ENCODE measurements at places on chromosomes 5 and 9.

GRCh38 chr9:75974016-75974766 is 83.7 kb downstream of the PCSK5 start:
- H3K27ac ChIP-seq = no peak overlapping the region
- H3K36me3 ChIP-seq = no peaks in the 10 kb centered on the region
- no peaks in the 10 kb centered on the region for H3K27me3 ChIP-seq
- H3K4me1 ChIP-seq = peaks cover 18% of the 10 kb centered on the region

- peak; percentile 38 for DNase-seq
- H3K27ac ChIP-seq = no peak overlapping the region
- no peaks in the 10 kb centered on the region for H3K27me3 ChIP-seq
- peaks cover 3% of the 10 kb centered on the region for H3K36me3 ChIP-seq
- peaks cover 17% of the 10 kb centered on the region for H3K4me1 ChIP-seq
These were observed 2.5 kb upstream of the LPCAT1 start for GRCh38 chr5:1526190-1526631.

DNA sequence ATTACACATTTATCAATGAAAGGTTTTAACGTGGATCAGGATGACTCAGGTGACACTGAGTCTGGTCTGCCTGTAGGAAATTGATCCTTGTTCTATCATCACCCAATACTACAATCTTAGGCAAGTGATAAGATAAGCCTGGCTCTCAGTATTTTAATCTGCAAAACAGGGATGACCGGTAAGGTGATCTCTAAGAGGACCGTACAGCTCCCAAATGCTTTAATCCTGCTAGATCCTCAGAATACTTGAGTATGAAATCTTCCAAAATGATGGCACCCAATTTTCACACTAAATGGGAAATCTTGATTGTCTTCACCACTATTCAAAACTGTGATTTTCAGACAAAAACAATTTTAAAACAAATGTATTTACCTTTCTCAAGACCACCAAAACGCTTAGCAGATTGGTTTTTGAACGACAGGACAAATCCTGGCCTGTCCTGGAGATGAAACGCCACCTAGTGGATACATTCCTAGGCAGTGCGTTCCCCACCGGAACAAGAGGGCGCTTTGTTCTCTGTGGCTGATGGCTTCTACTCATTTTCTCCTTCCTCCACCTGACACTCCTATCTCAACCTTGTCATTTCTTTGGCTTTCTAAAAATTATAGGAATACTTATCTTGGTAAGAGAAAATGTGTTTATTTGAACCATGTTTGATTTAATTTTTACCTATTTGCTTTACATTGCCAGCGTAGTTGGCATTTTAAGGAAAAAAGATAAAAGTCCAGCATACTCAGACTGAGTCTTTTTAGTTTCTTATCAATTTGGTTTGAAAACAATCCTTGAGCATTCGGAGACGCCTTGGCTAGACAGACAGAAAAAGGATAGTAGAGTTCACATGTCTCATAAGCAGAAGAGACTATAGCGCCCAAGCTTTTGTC is 41.2 kb upstream of the VCAN start:
- no peak overlapping the region for H3K27ac ChIP-seq
- DNase-seq = peak; percentile 68
- H3K4me3 ChIP-seq = no peak overlapping the region
- H3K4me1 ChIP-seq = no peaks in the 10 kb centered on the region

DNA sequence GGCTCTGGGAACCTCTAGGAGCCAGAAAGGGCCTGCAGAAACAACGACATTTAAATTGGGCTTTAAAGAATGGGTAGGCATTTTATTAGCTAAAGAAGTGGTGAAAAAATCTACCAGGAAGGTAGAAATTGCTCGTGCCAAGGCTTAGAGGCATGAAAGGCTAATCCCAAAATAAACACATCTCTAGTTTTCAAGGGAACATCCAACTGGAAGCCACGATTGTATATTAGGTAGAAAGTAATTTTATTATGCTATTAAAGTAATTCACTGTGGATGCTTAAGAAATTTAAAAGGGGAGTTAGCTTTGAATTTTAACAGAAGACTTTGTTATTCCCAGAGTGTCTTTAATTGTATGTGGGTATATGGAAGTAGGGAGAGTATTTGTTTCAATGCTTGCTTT is 17.5 kb upstream of the CNTLN start:
- H3K4me3 ChIP-seq = no peak overlapping the region
- no peak overlapping the region for H3K27ac ChIP-seq
- H3K4me1 ChIP-seq = no peaks in the 10 kb centered on the region
- no peaks in the 10 kb centered on the region for H3K36me3 ChIP-seq
- no peaks in the 10 kb centered on the region for H3K27me3 ChIP-seq
- DNase-seq = no peak

DNA sequence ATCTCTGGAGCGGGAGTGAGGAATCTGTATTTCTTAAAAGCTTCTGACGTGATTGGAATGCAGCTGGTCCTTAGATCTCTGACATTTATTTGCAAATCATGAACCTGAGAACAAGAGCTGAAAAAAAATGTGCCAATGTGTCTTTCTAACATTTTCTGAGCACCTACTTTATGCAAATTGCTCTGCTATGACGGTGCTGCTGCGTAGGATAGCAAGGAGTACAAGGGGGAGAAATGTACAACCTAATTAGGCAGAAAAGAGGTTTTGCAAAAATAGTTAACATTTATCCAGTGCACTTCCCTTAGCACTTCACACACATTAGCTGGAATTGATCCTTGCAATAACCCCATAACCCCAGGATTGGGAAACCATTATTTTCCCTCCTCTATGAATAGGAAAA is 357.5 kb downstream of the TLE4 start:
- H3K4me3 ChIP-seq = no peak overlapping the region
- H3K36me3 ChIP-seq = no peaks in the 10 kb centered on the region
- H3K27me3 ChIP-seq = no peaks in the 10 kb centered on the region

DNA sequence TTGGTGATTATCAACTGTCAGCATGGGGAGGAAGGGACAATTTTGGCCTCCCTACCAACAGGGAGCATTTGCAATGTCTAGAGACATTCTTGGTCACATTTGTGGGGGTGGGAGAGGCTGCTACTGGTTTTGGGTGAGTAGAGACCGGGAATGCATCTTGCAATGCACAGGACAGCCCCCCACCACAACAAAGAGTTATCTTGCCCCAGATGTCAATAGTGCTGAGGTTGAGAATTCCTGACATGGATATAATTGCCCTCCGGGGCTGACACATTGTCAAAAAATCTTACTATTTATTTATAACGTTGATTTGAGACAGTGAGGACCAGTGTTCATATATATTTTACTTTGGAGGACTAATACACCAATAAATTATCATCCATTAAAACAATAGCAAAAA is 316.1 kb downstream of the PSAT1 start:
- no peaks in the 10 kb centered on the region for H3K36me3 ChIP-seq
- no peak overlapping the region for H3K27ac ChIP-seq
- no peaks in the 10 kb centered on the region for H3K27me3 ChIP-seq
- H3K4me1 ChIP-seq = no peaks in the 10 kb centered on the region
- DNase-seq = no peak
- H3K4me3 ChIP-seq = no peak overlapping the region

GRCh38 chr5:116454417-116454927 is 120.2 kb downstream of the SEMA6A start:
- DNase-seq = no peak
- H3K4me3 ChIP-seq = no peak overlapping the region
- H3K27me3 ChIP-seq = no peaks in the 10 kb centered on the region
- H3K36me3 ChIP-seq = peaks cover 13% of the 10 kb centered on the region
- H3K27ac ChIP-seq = 0 out of 2 replicates have a peak overlapping the region, but pooled peaks have one; percentile 3
- peaks cover 6% of the 10 kb centered on the region for H3K4me1 ChIP-seq

DNA sequence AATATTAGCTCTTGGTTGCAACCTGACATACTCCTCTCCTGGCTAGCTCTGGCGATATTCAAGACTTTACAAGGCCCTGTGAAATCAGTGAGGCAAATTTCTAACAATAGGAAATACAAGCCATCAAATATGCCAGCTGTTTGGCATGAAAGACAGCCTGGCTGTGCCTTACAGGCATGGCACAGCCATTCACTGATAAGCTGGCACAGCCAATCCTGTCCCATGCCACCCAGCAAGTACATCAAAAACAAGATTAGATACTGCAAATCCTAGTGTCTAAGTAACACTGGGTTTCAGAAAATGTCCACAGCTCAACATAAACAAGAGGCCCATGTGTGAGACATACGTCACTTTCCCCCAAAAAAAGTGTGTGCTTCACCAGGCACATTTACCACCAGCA is 1045.8 kb upstream of the DMAC1 start:
- no peaks in the 10 kb centered on the region for H3K36me3 ChIP-seq
- no peak overlapping the region for H3K4me3 ChIP-seq
- H3K27me3 ChIP-seq = no peaks in the 10 kb centered on the region
- no peak for DNase-seq
- no peak overlapping the region for H3K27ac ChIP-seq

DNA sequence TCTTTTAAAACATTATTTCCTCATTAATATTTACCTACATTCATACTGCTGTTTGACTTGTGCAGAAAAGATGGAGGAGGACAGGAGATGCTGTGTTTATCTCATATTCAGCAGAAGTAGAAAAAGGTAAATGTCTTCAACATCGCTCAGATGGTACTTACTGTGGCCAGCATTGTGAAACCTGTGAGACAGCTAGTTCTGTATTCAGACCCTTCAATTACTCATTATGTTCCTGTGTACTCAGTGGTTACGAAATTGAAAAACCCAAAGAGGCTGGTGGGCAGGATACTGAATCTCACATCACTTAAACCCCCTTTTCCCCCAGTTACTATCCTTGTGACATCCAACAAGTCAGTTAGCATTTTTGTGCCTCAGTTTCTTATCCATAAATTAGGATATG is 216.0 kb downstream of the KDM4C start:
- H3K27ac ChIP-seq = no peak overlapping the region
- DNase-seq = no peak
- no peaks in the 10 kb centered on the region for H3K36me3 ChIP-seq
- H3K4me1 ChIP-seq = no peaks in the 10 kb centered on the region

DNA sequence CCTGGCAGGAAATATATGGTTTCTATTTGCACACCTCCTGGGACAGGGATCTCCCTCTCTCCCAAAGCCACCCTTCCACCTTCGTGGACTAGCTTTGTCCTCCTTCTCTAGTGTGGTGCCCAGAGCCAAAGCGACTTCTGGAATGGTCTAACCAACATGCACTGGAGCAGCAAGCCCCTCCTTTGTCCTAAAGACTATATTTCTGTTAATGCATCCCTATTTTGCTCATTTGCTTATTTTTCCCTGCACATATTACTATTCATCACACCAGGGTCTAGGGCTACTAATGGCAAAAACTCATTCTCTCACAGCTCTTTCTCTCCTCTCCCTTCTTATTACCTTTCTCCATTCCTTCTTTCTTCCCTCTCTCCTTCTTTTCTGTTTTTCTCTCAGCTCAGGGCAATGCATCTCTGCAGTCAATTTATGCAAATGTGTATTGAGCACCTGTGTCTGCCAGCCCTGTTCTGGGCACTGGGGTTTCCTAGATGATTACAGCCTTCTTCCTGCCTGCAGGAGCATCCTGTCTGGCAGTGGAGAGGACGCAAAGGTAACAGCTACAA is 2.8 kb upstream of the NEURL1B start:
- no peak overlapping the region for H3K27ac ChIP-seq
- DNase-seq = no peak
- no peak overlapping the region for H3K4me3 ChIP-seq

- no peaks in the 10 kb centered on the region for H3K36me3 ChIP-seq
- DNase-seq = no peak
- no peaks in the 10 kb centered on the region for H3K27me3 ChIP-seq
- H3K27ac ChIP-seq = no peak overlapping the region
- H3K4me3 ChIP-seq = no peak overlapping the region
These were observed 177.2 kb downstream of the MAPKAP1 start for GRCh38 chr9:125529589-125530515.

DNA sequence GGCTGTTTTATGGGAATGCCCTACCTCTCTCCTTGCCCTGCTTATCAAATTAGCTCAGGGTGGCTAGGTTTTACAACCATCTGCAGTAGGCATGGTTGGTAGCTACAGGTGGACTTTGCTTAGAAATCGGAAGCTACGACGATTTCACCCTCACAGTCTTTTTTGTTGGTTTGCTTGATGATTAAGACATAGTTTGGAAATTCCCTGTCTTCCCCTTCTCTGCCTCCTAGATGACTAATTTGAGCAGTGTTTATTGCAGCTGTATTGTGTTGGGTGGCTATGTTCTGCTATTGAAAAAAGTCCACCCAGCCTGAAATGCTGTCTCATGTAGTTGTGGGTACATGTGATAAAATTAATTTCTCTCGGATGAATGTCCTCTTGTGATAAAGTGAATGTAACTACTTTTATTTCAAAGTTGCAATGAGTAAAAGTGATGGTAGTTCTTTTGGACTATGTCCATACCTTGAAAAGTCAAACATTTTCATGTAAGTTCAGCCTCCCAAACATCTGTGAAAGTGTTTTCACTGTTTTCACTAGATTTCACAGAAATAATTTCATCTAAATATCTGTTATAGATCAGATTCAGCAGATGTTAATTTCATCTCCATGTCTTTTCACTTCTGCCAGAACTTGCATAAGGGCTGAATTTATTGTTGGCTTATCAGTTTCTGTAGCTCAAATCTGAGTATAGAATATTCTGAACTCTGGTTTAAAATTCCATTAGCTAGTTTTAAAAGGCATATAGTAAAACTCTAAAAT is 37.3 kb upstream of the FYB1 start:
- no peak overlapping the region for H3K4me3 ChIP-seq
- H3K27me3 ChIP-seq = no peaks in the 10 kb centered on the region
- H3K27ac ChIP-seq = no peak overlapping the region

- peaks cover 4% of the 10 kb centered on the region for H3K27me3 ChIP-seq
- peak; percentile 73 for DNase-seq
- peaks cover under 1% of the 10 kb centered on the region for H3K36me3 ChIP-seq
- H3K27ac ChIP-seq = no peak overlapping the region
- peak overlapping the region; percentile 58 for H3K4me3 ChIP-seq
- peaks cover 10% of the 10 kb centered on the region for H3K4me1 ChIP-seq
These were observed 72.3 kb downstream of the ICE1 start for GRCh38 chr5:5494489-5495402.

- no peak overlapping the region for H3K27ac ChIP-seq
- no peak overlapping the region for H3K4me3 ChIP-seq
- H3K36me3 ChIP-seq = peaks cover 72% of the 10 kb centered on the region
- no peaks in the 10 kb centered on the region for H3K27me3 ChIP-seq
- no peaks in the 10 kb centered on the region for H3K4me1 ChIP-seq
- no peak for DNase-seq
These were observed 25.6 kb downstream of the RRAGA start for GRCh38 chr9:19074836-19075235.

GRCh38 chr9:111683392-111683791 is 22.0 kb downstream of the GNG10 start:
- no peak overlapping the region for H3K4me3 ChIP-seq
- no peak overlapping the region for H3K27ac ChIP-seq
- no peaks in the 10 kb centered on the region for H3K36me3 ChIP-seq
- no peaks in the 10 kb centered on the region for H3K4me1 ChIP-seq
- DNase-seq = no peak

- no peak overlapping the region for H3K4me3 ChIP-seq
- no peak overlapping the region for H3K27ac ChIP-seq
- H3K36me3 ChIP-seq = no peaks in the 10 kb centered on the region
- H3K27me3 ChIP-seq = no peaks in the 10 kb centered on the region
These were observed 261.7 kb downstream of the MAT2B start for GRCh38 chr5:163766936-163767670.

DNA sequence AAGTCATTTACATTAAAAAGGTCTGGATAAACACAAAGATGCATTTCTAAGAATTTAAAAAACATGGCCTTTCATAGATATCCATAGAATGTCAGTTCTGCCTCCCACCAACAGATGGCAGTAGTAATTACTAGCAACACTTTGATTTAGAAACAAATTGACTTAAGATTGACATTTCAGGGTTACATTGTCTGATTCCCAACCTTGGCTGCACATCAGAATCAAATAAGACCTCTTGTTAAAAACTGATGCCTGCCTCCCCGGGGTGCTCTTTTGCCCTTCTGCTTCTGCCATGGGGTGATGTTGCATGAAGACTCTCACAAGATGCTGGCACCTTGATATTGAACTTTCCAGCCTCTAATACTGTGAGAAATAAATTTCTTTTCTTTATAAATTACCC is 146.2 kb upstream of the GPR151 start:
- no peaks in the 10 kb centered on the region for H3K36me3 ChIP-seq
- H3K4me1 ChIP-seq = peaks cover 4% of the 10 kb centered on the region
